ENCODE measurements at places on chromosomes 5 and 9.

DNA sequence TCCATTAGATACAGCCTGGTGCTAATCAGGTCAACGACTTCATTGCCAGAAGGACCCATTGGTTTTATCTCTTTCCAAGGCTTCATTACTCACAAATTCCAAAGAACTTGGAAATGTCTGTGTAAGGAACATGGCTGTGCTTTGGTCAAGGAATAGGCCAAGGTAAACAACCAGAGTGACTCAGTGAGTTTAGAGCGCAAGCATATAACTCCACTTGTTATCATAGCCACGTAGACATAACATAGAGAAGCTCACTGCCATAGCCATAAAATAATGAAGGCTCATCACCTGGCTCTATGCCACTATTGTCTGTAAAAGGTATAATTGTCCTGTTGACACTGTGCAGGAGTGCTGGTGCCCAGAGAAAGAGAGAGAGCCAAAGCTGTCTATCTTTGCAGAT, 139.3 kb upstream of the PLCXD3 start:
- DNase-seq = no peak

- DNase-seq = no peak
These were observed 481.6 kb downstream of the NTRK2 start for GRCh38 chr9:85151162-85151561.

DNA sequence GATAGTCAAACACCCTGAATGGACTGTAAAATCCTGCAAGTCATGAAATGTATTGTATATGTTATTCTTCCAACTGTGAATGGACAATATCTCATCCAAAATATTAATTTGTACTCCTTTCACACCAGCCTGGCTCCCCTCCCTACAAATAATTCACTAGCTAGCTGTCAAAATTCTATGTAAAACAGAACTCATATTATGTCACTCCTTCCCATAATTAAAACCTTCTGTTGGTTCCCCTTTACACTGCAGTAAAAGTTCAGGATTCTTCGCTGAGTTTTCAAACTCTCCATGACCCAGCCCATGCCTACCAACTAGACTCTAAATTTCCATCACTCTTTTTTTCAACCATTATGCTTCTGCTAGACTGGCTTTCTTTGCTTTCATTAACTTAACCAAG, 857.1 kb downstream of the TAF11L14 start:
- DNase-seq = no peak

- no peak for DNase-seq
These were observed 12.0 kb downstream of the PDGFRB start for GRCh38 chr5:150143350-150144245.

All from activated CD4-positive, alpha-beta T cell treated with anti-CD3 and anti-CD28 coated beads, Interleukin-2, amount 50 U/mL, for 4 hours (primary cell).